ENCODE measurements at places on chromosomes 6 and 20.

DNA sequence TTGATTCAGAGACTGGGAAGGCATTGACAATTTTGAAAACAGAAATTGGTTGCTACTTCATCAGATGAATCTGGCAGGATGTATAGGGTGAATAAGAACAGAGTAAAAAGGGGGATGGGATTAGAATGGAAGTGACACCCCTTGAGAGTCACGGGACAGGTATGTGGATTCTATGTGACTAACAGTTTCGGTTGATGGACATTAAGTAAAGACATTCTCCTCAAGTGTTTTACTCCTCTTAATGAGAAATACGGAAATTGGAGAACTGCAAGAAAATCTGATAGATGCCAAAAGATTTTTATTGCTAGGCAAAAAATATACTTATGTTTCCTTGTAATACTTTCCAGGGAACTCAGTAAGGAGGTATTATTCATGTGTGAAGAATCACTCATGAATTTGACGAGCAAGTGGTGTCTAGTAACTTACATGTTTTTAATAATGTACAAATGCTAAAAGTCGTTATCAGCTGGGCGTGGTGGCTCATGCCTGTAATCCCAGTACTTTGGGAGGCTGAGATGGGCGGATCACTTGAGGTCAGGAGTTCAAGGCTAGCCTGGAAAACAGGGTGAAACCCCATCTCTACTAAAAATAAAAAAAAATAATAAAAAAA is 135.8 kb downstream of the KIF16B start:
- no peak for ATAC-seq

- ATAC-seq = no peak
These were observed 54.1 kb upstream of the NT5E start for GRCh38 chr6:85395746-85396145.

GRCh38 chr6:56243518-56244070 is 3.8 kb downstream of the COL21A1 start:
- ATAC-seq = no peak

GRCh38 chr20:50270569-50270968 is 79.9 kb downstream of the CEBPB start:
- ATAC-seq = no peak

GRCh38 chr20:37154684-37155298 is 24.3 kb upstream of the RPN2 start:
- ATAC-seq = no peak

GRCh38 chr20:36261389-36262105 is 25.3 kb downstream of the AAR2 start:
- ATAC-seq = no peak

DNA sequence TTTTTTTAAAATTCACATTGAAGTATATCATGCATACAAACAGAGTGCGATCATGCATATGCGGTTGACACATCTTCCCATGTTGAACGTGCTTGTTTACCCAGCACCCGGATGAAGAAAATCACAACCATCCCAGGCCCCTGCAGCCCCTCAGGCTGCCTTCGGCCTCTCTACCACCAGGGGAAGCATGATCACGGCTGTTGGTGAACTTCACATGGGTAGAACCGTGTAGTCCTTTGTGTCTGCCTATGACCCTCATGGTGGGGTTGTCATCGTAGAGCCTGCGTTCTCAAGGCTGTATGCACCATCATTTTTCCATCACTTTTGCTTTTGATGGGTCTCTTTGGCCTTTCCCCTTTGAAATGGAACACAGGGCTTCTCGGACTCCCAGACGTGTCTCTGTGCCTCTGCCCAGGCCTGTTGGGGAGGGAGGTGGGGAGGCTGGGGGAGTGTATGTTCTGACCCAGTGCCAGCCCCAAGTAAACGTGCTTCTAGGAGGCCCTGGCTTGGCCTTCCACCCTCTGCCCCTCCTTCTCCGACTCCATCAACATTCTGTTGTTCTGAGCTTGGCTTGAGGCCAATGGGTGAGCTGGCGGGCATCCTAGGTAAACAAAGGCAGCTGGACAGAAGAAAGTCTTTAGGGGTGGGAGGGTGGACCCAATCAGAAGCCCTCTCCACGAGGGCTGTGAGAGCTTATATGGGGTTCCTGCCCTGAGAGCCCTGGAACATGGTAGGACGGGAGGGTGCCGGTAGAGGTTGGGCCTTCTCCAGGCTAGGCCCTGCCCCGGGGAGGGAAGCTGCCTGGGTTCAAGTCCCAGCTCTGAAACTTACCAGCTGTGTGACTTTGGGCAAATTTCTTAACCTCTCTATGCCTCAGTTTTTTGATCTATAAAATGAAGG is 39.7 kb downstream of the TGM2 start:
- ATAC-seq = peak; percentile 37

GRCh38 chr6:149271348-149272340 is 45.9 kb upstream of the TAB2 start:
- no peak for ATAC-seq

GRCh38 chr20:57374931-57375651 is 16.1 kb upstream of the RBM38 start:
- peak; percentile 73 for ATAC-seq

DNA sequence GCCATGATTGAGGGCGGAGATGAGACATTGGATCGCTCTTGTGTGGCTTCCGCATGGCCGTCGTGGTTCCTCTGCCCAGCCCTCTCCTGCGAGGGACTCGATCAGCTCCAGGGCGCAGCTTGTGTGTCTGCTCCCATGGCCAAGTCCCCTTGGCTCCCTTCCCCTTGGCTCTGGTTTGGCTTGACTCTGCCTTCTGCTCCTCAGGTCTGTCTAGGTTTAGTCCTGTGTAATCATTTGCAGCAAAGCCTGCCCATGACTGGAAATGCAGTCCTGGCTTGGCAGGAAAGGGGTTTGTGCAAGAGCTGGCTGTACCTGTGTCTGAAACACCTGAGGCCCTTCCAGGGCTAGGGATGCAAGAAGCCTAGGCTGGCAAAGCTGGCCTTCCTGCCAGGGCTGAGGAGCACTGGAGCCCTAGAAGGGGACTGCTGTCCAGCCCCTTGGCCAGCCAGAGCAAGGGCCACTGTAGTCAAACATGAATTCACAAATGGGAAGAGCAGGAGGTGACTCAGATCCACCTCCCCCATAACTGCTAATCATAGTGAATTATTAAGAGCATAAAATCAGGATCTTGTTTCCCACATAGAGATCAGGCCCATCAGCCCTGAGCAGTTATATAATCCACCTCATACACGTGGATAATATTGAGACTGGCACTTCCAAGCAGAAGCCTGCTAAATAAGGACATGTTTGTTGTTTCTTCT is 196.8 kb downstream of the FARS2 start:
- no peak for ATAC-seq

DNA sequence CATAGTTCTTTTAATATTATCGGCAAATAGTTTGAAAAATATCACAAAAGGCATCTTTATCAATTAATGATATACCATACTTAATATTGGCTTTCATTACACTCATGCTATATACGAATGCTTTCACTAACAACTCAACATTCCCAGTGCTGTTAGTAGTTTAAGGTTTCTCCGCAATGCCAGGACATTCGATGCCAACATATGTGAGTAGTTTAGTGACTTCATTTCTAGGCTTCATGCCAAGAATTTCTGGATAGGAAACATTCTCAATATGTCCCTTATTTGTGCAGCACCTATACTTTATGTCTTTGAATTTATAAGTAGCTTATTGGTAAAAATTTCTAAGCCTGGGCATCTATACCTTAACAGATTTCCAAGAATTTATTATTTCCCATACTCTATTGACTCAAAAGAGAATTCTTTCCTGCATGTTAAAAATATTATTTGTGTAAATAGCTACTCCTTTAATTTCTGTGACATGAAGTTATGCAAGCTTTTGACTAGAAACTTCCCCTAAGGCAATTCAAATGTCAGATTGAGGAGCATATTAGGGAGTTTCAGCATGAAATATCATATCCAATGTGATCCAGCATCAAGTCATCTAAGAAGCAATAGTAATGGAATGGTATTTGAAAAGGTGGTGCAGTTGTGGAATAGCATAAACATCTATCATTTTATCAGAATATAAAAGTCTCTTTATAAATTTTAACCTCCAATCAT is 236.0 kb upstream of the STXBP5 start:
- ATAC-seq = no peak

GRCh38 chr20:3193806-3194616 is 10.5 kb downstream of the DDRGK1 start:
- no peak for ATAC-seq

- ATAC-seq = peak; percentile 90
These were observed 44.5 kb downstream of the NCOA7 start for GRCh38 chr6:125835221-125835744.

GRCh38 chr6:3887150-3887700 is 38.1 kb downstream of the FAM50B start:
- no peak for ATAC-seq

- no peak for ATAC-seq
These were observed 10.3 kb downstream of the RMND1 start for GRCh38 chr6:151441390-151442166.

DNA sequence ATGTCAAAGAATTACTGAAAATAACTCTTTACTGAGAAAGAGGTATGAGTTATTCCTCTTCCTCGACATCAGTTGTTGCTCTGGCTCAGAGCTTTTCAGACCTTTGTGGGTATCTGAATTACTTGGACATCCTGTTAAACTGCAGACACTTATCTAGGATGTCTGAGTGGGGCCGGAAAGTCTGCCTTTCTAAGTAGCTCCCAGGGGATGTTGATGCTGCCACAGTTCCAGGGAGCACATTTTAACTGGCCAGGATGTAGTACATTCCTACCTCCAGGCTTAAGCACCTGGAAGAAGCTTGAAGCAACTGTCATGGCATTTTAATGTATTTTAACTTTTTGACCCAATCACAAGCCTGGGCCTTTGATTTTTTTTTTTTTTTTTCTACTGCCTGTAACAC is 265.8 kb upstream of the PLCB4 start:
- no peak for ATAC-seq

- no peak for ATAC-seq
These were observed 141.2 kb downstream of the RALGAPA2 start for GRCh38 chr20:20571068-20571780.

GRCh38 chr6:20564269-20564668 is 30.0 kb downstream of the CDKAL1 start:
- ATAC-seq = no peak

- no peak for ATAC-seq
These were observed 770 bp downstream of the TCF19 start for GRCh38 chr6:31158863-31159855.
